ENCODE measurements at places on chromosomes 2 and 18.
A peak's percentile ranks its signal among the peaks of the same experiment; 100 is the strongest.

DNA sequence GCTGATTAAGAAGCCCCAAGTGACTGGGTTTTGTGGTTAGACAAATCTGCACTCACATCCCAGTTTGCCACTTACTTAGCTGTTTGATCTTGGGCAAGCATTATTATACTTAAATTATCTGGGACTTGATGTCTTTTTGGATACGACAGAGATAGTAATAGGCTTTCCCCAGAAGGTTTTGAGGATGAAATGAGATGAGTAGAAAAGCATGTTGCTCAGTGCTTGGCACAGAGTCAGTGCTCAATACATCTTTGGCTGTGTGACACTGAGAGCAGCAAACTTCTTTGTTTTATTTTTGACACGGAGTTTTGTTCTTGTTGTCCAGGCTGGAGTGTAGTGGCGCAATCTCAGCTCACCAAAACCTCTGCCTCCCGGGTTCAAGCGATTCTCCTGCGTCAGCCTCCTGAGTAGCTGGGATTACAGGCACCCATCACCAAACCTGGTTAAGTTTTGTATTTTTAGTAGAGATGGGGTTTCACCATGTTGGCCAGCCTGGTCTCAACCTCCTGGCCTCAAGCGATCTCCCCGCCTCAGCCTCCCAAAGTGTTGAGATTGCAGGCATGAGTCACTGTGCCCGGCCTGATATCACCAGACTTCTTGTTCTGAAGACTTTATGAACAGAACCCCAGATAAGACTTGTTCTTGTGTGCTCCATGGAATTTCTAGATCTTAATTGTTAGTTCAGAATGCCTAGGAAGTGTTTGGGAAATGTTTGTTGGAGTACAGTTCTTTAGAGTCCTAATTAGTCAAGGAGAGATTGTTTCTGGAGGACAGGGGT is 521.2 kb downstream of the SLC4A3 start:
- no peak for DNase-seq

- no peak for DNase-seq
Measured at GRCh38 chr2:20758997-20759396, 63.9 kb downstream of the LDAH start.

DNA sequence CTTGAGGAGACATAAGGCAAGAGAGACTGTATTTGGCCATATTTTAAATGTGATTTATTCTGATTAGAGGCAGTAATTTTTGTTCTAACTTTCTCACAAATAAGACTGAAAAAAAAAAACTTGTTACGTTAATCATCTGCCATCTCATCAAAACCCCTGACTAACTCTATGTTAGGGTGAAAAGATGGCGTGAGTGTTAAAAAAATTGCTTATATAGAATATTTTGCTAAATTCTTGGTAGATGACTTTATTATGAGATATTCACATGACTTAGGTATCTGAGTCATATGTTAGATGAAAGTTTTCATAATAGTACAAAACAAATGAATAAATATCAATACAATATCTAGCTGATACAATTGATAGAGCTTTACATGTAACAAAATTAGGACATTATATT is 1508.7 kb upstream of the TMEFF2 start:
- no peak for DNase-seq

DNA sequence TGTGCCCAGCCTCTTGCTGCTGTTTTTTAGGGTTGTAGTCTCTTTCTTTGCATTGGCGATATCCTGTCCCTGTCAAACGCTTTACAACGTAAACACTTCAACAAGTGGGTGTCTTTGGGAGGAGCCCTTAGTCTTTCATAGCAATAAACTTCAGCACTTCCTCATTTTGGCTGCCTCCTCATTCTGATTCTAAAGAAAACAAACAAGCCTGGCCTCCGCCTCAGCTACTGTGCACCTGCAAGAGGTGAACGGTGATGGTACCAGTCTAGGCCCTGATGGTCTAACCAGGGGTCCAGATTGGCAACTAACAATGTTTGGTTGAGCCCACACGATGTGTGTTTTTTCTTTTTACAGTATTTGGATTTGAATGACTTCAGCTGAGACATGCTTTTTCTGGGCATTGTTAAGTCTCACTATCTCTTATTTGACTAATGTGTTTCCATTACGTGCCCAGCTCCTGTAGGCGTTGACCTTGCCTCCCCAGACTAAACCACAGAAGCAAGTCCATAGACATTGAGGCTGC is 53.2 kb upstream of the CUL3 start:
- DNase-seq, result no peak

DNA sequence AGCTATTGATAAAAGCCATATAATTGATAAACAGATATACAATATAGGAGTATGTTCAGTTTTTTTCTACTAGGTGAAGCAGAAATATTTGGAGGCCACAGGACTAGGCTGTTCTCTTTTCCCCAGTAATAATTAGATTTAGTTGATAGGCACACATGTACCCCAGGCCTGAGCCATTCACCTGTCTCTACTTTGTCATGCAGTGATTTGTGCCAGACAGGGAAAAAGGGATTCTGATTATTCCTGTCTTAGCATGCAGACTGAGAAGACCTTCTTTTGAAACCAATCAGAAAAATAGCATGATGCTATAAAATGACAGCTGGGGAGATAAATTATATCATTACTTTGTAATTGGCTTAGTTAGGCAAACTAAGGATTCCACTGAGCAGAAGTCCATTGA is 94.3 kb downstream of the DOCK10 start:
- DNase-seq, result no peak

DNA sequence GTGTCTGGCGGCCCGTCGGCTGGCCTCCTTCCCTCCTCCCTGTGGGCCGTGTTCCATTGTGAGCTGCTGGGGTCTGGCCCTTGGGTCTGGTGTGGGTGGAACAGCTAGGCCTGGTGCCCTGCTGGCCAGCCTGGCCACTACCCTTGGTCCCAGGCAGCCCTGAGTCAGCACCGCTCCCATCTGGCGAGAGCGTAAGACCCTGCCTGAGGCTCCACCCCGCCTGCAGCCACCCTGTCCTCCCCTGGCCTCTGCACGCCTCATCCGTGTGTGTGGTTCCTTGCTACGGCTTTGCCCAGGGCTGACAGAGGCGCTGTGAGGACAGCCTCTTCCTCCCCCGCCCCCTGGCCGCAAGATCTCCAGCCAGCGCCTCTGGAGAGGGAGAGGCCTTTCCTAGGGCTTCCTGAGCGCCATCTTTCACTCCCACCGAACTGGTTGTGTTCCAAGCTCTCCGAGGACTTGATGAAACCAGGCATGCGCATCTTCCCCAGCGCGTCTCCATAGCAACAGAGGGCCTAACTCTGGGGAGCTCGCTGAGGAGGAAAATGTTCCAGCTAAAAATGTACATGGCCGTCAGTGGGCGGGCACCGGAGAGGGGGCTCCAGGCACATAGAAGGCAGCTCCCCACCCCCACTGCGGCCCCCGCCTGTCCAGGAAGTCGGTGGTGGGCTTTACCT is 83.0 kb downstream of the STPG4 start:
- DNase-seq, result no peak

DNA sequence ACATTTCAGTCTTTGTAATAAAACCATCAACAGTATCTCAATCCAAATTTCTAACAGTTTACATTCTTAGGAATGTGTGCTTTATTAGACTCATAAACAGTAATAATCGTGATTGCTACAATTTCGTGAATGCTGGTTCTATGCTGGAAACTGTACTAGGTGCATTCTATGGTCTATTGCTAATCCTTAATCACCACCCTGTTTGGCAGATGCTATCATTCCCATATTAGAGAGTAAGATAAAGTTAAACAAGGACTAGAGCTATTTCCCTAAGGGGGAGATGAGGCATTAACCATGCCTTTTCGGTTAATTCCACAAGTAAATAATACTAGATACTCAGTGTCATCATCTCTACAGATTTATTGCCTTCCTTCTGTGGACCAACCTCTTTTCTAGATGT is 244.0 kb downstream of the PAX3 start:
- DNase-seq, result no peak

DNA sequence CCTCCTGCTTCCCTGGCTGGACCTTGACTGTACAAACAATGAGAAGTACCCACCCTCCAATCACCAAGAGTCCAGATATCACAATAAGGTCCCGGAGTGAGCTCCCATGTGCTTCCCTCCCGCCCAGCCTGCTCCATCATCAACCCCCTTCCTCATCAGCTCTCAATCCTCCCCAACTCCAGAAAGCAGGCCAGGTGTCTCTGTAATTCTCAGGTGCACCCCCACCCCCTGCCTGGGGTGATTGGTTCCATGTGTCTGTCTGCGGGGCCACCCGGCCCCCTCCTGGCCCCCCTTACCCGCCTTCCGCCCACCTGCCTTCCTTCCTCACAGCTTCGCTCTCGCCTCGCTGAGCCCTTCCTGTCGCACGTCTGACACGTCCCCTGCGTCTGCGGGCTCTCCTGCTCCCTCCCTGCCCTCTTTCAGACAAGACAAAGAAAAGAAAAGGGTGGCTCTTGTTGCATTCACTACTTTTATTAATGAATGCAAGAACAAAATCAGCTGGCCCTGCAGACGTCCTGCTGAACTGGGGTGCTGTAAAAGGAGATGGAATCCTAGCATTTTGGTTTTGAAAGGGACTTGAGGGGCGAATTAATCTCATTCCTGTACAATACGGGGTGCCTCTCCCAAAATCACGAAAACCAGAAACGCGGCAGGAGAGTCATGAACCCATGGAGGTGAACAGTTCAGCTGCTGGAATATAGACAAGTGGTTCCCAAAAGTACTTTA is 26.5 kb upstream of the IGFBP2 start:
- DNase-seq, result peak; percentile 5

- no peak for DNase-seq
Measured at GRCh38 chr18:32669549-32670165, 103.2 kb downstream of the KLHL14 start.

DNA sequence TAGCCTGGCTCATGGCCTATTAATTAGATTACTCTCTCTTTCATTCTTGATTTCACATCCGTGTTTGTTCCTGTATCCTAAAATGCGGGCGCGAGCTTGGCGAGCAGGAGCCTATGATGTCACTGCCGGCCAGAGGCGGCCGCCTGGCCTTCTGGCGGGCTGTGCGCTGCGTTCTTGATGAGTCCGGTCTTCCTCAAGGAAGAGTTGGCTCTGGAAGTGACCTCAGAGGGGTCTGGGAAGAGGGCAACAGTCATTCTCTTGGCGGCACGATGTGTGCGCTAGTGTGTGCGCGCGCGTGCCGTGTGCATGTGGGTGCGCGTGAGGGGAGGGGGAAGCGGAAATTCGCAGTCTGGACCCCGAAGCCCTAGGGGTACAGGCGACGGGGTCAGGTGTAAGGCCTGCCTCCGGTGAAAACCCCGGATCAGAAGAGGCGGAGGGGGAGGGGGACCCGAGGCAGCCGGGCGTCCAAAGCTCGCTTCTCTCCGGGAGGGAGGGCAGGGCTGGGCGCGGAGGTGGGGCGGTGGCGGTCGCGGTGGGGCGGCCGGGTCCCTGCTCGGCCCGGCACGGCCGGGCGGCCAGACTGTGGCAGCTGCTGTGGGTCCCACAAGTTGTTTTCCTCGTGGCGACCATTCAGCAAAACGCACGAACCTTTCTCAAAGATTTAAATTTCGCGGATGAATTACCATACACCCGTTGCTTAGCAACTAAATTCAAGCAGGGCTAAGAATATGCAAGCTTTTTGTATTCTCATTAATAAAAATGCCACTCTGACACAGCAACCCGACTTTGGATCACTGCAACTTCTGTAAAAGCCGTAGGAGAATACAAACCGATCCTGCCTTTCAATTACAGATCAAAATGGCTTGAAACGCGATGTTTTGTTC is 8.4 kb downstream of the POU3F3 start:
- DNase-seq, result no peak

GRCh38 chr2:10278029-10278762 is 24.5 kb upstream of the HPCAL1 start:
- no peak for DNase-seq

DNA sequence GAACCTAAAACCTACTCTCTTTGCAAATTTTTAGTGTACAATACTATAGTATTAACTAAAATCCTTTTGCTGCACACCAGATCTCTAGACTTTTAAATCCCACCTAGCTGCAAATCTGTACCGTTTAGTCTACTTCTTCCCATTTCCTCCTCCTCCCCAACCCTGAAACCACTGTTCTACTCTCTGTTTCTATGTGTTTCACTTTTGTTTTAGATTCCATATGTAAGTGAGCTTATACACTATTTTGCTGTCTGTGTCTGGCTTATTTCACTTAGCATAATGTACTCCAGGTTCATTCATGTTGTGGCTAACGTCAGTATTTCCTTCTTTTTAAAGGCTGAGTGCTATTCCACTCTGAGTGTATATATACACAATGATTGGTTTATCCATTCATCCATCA is 18.4 kb upstream of the DSC2 start:
- DNase-seq, result no peak

GRCh38 chr2:196101325-196101991 is 32.8 kb upstream of the DNAH7 start:
- no peak for DNase-seq

DNA sequence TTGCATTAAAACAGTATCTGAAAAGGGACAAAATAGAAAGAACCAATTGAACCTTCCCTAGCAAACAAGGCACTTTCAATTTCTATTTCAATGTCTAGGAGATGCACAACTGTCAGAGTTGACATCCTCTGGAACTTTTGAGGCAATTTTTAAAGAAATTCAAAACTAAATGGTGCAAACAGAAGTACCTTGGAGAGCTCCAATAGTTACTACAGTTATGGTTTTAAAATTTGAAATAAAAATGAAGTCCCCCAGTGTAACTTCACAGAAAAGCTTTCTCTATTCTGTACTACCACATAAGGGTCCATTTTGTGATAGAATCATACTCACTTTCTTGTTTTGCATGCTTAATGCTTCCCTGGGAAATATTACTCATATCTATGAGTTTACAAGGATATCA is 162.1 kb downstream of the KCNH7 start:
- no peak for DNase-seq

GRCh38 chr2:33336036-33336625 is 140.3 kb upstream of the RASGRP3 start:
- no peak for DNase-seq

- no peak for DNase-seq
Measured at GRCh38 chr2:201220102-201220570, 37.2 kb downstream of the CASP10 start.

GRCh38 chr2:176088048-176088936 is 4.2 kb upstream of the HOXD13 start:
- DNase-seq, result no peak

DNA sequence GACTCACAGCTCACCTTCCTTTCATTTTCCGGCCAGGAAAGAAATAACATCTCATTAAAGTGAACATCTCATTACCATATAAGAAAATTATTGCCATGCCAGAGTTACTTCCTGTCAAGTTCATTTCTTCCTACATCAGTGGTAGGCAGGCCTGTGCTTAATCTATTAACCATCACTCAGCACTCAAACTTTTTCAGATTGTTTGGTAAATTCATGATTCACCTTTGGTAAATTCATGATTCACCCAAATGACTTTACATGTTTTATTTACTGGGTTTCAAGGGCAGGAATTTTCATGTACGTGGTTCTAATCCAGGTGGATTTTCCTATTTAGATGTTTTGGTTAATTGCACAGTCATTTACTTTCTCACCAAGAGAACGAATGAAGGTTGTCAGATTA is 116.5 kb downstream of the CSRNP3 start:
- no peak for DNase-seq

DNA sequence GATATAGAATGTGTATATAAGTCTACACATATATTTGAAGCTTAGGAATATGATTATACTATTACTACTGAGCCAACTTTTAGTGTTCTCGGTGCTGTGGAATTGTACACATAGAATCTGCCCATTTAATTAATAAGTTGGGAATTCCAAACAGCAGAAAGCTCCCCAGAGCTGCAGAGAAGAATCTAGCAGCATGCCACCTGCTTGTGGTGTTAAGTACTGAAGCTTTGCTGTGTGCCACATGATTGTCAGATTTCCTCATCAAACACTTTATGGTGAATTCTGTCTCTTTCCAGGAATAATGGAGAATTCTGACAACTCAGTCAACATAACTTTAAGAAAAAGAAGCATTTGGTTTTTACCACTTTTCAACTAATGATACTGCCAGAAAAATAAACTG is 117.8 kb downstream of the WDSUB1 start:
- no peak for DNase-seq

GRCh38 chr18:5195656-5196055 is 1.4 kb downstream of the AKAIN1 start:
- no peak for DNase-seq

Data from effector memory CD8-positive, alpha-beta T cell (primary cell).